ENCODE measurements at places on chromosomes 12 and 14.

- DNase-seq, result no peak
Measured at GRCh38 chr14:103773521-103773920, 57.9 kb downstream of the ZFYVE21 start.

DNA sequence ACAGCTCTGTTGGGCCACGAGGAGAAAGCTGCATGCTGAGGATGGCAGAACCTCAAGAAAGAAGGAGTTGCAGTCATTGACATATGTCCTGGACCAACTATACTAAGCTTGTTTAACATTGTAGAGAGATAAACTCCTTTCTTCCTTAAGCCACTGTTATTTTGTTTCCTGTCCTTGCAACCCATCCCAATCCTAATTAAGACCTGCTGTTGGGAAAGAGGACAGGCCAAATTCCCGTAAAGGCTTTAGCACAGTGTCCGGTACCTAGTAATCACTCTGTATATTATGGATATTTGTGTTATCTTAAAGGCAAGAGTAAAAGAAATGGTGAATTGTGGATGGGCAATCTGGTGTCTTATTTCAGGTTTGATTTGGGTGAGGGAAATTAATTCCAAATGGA lies 53.5 kb upstream of the WSCD2 start:
- DNase-seq, result no peak

- no peak for DNase-seq
Measured at GRCh38 chr12:128245121-128245520, 21.8 kb upstream of the TMEM132C start.

DNA sequence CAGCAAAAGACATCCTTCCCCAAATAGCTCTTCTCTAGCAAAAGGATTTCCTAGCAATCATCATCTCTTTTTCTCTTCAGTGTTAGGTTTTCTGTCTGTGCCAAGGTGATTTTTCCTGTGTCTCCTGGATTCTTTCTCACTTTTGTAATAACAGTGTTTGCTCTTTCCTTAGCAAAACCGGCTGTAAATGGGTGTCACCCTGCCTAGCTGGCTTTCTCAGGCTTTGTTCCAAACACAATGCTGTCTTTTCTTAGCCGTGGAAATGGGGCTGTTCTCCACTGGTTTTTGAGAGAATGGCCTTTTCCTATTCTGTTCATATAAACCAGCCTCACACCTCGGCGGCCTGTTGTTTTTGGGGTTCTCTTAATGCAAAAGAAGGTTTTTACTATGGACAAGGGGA lies 21.9 kb downstream of the JDP2 start:
- DNase-seq, result no peak

GRCh38 chr14:95496690-95497259 lies 19.7 kb downstream of the SYNE3 start:
- DNase-seq, result no peak
